Stimulated activated CD4-positive, alpha-beta T cell treated with anti-CD3 and anti-CD28 coated beads, Interleukin-4, amount 100 ng/mL, for 4 hours (primary cell): ENCODE measurements at places on chromosomes 1 and 21.
A peak's percentile ranks its signal among the peaks of the same experiment; 100 is the strongest.

DNA sequence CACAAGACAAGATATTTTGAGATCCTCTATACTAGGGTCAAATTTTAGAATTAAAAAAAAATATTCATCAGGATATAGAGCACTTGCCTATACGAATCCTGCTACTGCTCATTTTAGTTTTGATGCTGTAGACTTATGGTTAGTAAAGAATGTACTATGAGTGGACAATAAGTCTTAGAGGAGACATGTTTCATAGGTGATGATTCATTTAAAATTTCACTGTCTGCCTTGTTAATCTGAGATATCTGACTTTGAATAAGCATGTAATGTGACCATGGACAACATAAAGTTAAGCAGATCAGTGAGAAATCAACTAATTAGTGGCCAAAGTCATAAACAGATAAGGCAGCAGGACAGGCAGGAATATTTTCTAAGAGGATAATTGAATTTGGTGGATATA lies 106.8 kb upstream of the HP1BP3 start:
- no peak for DNase-seq

DNA sequence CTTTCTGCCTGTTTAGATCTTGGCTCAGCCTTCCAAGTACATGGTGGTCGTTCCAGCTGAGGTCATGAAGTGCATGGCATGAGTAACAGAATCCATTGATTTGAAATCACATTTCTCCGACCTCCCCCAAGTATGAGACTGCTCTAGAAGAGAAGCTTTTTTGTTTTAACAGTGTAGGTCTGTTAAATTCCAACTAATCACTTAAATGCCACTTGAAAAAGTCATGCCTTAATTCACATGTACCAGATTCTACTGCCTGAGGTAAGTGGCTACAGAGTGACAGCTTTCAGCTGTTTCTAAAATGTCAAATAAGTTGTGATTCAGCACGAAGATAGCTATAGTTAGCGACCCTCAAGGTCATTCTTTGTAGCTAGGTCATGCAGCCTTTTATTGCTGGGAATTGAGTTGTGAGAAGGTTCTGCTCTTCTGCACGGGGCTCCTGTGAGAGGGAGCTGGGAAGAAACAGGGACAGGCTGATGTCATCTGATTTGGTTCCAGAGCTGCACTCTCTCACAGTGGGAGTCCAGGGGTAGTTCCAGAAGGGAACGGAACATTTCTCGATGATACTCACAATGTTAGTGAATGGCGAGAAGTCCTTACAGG lies 112.7 kb downstream of the VPS13D start:
- DNase-seq, result no peak

DNA sequence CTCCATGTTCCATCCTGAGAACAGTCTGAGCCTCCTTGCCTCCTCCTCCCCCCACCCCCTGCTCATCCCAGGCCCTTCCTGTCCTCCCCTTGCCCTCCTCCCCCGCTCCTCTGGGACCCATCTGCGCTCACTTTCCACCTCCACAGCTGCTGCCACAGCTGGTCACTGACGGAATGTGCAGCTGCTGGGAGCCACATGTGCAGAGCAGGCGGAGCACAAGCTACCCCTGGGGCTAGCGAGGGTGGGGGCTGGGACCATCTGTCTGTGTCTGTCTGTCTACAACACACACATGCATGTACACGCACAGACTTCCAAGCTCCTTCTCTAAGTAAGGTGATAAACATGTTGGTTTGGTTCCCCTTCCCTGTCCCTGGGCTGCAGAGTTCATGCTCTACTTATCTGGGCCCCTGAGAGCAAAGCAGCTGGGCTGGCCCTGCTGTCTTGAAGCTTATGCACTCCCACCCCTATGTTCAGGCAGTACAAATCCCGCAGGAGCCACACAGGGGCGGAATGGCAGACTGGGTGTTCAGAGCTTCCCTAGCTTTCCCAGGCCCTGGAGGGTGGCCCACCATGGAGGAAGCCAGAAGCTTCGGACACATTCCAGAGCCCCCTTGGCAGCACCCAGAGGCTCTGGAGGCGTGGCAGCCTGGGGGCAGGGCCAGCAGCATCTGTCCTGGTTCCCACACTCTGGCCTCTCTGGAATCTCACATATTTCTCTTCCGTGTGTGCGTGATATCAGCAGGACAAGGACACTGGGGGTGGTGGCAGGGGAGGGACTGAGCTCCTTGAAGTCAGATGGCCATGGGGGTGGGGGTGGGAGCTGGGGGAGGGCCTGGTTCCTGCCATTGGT lies 7.0 kb upstream of the HEYL start:
- no peak for DNase-seq

DNA sequence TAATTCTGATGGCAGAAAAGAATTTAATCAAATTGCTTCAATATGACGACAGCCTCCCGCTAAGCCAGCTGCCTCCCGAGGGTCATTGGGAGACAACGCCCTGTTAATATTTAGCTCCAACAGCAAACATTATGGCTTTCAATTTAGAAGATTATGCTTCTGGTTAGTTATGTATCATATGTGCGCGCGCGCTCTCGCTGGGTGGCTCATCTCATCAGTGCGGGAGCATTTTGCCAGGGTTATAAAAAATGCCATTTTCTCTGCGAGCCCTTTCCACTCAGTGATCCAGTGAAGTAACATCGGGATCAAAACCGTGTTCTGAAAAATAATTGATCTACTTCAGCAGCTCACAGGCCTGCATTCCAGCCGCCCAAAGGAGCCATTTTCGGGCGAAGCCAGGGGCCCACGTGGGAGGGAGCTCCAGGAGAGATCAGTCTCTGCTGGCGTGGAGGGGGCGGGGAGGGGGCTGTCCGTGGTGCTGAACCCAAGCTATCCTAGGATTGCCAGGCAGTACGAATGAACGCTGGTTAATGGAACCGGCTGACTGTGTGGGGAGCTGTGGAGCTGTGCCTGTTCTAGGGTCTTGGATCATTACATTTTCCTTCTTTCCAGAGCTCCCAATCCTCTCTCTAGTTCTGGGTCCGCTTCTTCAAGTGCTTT lies 219.1 kb upstream of the ZC3H12A start:
- DNase-seq, result peak; percentile 11

GRCh38 chr1:69230208-69230607 lies 337.5 kb upstream of the LRRC7 start:
- DNase-seq, result no peak

DNA sequence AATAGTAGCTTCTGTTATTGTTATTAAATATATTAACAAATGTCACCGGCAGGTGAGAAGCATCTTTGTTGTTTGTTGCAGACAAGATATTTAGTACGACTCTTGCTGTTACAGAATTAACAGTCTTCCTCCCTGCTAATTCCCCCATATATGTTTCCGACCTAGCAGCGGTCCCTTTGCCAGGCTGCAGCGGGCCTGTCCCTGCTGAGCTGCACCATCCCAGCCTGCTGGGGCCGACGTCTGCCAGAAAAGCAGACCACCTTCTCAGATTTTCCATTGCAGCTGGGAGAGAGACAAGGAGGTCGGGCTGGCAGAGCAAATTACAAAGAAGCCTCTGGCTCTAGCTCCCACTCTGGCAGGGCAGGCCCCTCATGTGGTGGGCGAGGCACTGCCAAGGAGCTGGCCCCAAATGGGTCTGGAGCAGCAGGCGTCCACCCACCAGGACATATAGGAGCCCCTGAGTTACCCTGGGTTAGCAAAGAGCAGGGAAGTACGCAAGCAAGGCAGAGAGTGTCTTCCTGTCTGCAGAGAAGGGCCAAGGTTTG lies 142.7 kb downstream of the FOXD2 start:
- no peak for DNase-seq

DNA sequence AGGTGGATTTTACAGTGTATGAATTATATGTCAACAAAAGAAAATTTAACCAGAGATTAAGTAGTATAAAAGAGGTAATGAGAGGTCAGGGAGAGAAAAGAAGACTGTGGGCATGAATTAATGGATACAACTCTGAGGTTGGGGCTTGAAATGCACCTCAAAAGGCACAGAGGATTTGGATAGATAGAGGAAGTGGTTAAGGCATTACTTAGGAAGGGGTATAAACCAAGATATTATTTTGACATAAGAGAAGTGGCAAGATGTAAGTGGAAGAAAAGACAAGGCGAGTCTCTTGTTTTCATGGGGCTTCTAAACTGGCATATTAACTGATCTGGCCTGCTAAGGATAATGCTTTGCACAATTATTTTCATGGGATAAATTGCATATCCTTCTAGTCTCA lies 34.1 kb downstream of the RAP1A start:
- no peak for DNase-seq

DNA sequence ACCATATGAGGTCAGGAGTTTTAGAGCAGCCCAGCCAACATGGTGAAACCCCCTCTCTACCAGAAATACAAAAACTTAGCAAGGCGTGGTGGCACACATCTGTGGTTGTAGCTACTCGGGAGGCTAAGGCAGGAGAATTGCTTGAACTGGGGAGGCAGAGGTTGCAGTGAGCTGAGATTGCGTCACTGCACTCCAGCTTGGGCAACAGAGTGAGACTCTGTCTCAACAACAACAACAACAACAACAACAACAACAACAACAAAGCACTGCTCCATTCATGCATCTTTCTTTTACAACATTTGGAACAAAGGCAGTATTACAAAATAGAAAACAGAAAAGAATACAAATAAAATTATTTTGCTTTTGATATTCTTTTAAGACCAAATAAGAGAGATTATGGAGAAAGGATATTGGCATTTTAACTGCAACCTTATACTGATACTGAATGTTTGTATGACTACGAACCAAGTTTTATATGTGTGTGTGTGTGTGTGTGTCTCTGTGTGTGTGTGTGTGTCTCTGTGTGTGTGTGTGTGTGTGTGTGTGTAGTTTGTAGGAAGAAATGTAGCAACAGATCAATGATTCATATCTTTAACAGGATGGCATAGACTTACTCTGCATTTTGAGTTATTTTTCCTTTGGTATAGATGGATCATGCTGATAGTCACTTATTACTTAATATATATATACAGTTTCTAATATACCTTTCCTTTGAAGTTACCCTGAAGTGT lies 24.6 kb downstream of the ATF6 start:
- no peak for DNase-seq

DNA sequence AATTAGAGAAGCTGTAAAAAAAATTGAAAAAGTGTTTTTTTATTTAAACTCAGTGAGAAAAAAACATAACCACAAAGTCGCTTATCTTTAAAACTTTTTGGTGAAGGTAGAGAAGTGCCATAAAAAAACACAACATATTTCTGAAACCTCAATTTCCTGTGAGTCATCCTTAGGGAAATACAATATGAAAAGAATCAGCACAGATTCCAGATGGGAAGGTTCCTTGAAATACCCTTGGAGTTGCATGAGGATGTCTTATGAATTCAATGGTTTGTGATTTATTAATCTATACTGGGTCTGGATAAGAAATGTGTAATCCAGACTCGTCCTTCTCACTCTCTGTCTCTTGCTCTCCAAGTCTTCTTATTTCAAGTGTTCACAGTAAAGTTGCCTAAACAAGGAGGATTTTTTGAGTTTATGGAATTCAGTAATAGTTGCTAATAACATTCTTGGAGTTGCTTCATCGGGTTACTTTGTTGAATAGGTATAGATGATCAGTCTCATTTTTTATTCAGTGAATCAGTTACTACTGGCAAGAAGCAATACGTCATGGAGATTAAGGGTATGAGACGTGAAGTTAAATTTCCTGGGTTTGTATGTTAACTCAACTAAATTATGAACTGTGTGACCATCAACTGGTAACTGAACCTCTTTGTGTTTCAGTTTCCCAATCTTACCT lies 191.4 kb downstream of the KCNK2 start:
- DNase-seq, result no peak
